ENCODE measurements at places on chromosomes 16 and 17. TPM values are rescaled to one million over a fixed set of nuclear protein-coding genes. Genes with fewer than 3 reads are reported as not detected.

- DNase-seq = no peak
Measured at GRCh38 chr16:67187175-67187890, 2.6 kb downstream of the EXOC3L1 start.

GRCh38 chr17:509316-509715, 156.7 kb upstream of the RPH3AL start:
- no peak for DNase-seq

DNA sequence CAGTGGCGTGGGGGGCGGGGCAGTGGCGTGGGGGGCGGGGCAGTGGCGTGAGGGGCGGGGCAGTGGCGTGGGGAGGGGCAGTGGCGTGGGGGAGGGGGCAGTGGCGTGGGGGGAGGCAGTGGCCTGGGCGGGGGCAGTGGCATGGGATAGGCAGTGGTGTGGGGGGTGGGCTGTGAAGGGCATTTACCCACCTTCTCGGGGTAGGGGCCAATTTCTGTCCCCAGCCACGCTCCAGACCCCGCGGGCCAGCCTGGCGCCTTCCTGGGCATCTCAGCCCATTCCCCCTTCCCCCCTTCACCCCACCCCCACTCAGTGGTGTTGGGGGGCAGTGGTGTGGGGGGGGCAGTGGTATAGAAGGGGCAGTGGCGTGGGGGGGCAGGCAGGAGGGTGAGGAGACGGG, 92.7 kb downstream of the LITAF start:
- DNase-seq = no peak

- DNase-seq = no peak
Measured at GRCh38 chr17:38329808-38330730, 13.7 kb downstream of the GPR179 start.

The TRIM25 gene
- total RNA-seq = 15.4 TPM

DNA sequence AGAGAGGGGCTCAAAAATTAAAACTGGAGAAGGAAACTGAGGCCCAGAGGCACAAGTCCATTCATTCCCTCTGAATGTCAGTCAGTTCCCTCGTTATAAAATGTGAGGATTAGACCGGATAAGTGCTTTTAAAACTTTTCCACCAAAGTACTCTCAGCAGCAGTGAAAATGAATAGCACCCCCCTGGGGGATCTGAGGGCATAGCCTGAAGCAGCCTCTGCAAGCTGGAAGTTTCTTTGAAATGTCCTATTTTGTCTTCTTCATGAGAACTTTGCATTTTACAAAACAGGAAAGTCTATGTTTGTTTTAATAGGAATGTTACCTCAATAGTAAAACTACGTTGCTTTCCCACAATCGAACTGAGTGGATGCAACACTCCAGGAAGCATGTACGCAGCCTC, 273.0 kb downstream of the CEP112 start:
- DNase-seq = no peak

The CDH15 gene
- not detected for total RNA-seq

DNA sequence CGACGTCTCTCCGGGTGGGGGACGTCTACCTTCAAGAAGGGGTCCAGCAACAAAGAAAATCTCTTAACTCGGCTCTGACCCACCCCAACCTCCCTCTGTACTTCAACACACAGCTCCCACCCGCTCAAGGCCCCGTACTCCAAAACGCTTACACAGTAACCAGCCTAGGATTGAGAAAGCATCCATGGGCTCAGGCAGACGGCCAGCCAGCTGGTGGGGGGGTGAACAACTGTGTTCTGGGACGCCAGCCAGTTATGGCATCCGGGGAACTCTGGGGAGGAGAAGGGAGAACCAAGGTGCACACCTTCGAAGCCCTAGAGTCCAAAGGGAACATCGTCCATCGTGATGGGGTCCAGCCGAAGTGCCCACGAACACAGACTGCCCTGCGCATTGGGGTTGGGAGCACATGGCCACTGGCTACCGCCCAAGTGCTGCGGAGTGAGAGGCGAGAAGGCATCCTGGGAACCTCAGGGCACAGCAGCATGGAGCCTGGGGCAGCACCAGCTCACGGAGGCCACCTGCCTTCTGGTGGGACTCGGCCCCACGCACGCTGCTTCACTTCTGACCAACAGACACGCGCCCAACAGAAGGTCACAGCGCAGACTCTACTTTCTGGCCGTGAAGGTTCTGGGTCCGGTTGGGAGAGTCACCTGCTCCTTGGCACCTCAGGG, 14.3 kb downstream of the SLC16A3 start:
- DNase-seq = peak; percentile 89

The HS3ST2 gene
- total RNA-seq = 0.19 TPM

DNA sequence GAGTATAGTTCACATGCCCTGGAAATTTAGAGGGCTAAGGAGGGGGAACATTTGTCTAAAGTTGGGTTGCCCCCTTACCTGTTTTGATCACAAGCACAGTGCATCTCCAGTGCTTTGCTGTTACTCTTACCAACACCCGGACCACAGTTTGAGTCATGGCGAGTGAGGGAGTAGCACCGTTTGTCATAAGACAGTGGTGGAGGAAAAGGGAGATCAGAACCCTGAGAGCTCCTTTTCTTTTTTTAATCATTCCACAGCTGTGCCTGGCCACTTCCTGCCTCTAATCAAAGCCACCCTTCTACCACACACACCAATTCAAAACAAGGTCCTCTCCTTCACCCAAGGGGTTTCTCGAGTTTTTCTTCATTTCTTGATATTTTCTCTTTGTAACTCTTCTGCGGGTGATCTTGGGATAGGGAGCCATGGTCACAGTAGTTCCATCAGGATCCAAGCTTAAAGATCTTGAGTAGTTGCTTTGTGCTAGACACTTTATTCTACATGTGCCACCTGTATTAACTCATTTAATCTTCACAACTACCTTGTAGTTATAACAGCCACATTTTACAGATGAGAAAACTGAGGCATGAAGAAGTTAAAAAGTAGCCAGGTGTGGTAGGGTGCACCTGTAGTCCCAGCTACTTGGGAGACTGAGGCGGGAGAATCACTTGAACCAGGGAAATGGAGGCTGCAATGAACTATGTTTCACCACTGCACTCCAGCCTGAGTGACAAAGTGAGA, 5.0 kb upstream of the MYL4 start:
- no peak for DNase-seq

- DNase-seq = no peak
Measured at GRCh38 chr16:15972046-15972868, 22.8 kb downstream of the ABCC1 start.

DNA sequence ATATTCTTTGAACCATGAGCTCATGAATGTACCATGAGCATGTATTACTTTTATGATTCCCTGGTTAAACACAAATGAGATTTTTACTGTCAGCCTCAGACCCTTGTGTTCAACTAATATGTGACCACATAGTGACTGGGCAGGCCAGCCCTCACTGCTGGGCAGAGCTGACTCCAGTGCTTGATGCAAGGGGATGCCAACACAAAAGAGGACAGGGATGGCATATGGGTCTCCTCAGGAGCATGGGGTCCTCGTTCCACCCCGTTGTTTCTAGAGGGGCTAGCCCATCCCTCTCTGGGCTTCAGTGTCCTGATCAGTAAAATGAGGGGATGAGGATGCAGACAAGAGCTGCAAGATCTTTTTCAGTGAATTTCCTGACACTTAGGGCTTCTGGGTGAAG, 19.3 kb downstream of the CFAP20 start:
- no peak for DNase-seq

DNA sequence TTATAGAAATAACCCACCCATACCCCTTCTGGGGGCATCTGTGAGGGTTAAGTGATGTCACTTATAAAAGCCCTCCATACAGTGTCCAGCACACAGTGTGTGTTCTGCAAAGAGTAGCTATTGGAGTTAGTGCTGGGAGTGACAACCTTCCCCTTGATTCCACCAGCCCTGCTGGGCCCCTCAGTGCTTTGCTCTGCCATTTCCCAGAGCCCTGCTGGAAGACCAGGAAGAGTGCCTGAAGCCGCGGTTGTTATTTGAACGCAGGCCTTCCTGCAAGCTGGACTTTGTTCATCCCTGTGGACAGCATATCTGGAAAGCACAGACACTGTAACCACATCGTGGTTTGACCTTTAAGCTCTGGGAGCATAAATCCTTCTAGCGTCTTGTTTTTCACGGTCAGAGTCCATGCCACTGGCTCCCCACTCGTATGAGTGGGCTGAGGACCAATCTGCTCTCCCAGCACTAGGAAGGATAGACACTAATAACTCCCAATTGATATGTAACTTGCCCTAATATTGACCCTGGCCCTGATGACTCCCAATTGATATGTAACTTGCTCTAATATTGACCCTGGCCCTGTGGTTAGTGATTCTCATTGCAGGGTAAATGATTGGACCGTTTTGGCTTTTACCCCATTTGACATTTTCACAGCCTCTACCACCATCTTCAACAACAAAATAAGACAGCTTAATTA, 297.1 kb upstream of the MAF start:
- DNase-seq = no peak

DNA sequence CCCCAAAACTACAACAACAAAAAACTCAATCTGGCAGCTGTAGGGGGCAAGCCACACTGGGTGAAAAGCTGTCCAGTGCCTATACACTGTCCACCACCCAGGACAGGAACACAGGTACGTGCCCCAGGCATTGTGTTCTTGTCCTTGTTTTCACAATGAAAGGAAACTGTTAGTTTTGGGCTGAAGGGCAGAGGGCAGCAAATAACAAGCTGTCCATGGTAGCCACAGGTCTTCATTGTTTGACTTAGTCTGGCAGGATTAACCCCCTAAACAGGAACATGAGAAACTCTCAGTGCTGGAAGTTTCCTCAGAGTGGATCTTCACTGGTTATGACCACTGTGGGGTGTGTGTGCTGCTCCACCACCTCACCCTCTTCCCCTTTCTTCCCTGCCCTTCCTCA, 224.6 kb upstream of the N4BP1 start:
- DNase-seq = no peak

- no peak for DNase-seq
Measured at GRCh38 chr17:19369846-19370492, 7.4 kb upstream of the B9D1 start.

- DNase-seq = no peak
Measured at GRCh38 chr16:68319185-68319908, 8.5 kb downstream of the PRMT7 start.

The CDH8 gene
- 0.19 TPM for total RNA-seq

- DNase-seq = no peak
Measured at GRCh38 chr17:80415626-80416137, 715 bp downstream of the ENDOV start.

The CLDN9 gene
- total RNA-seq = 0.73 TPM

GRCh38 chr16:88804552-88805339, 1.2 kb downstream of the CDT1 start:
- no peak for DNase-seq

The CCDC40 gene
- total RNA-seq = 4.5 TPM

DNA sequence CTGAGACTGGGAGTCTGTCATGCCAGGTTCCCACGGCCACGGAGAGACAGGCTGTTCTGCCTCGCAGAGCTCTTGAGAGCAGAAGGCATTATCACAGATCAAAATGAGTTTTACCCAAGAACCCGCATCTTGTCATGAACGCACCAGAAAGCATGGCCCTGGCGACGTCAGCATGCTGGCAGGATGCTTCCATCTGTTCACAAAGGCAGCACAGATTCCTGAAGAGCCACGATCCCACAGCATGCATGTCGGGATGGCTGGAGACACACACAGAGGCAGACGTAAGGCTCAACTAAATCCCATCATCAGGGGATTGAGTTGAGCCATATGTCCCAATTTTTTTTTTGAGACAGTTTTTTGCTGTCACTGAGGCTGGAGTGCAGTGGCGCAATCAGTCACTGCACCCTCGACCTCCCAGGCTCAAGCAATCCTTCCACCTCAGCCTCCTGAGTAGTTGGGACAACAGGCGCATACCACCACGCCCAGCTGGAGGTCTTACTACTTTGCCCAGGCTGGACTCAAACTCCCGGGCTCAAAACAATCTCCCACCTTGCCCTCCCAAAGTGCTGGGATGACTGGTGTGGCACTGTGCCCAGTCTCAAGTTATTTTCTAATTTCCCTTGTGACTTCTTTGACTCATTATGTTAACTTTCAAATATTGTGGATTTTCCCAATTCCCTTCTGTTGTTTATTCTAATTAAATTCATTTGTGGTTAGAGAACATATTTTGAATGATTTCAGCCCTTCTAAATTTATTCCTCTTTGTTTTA, 11.1 kb downstream of the FANCA start:
- DNase-seq = no peak

DNA sequence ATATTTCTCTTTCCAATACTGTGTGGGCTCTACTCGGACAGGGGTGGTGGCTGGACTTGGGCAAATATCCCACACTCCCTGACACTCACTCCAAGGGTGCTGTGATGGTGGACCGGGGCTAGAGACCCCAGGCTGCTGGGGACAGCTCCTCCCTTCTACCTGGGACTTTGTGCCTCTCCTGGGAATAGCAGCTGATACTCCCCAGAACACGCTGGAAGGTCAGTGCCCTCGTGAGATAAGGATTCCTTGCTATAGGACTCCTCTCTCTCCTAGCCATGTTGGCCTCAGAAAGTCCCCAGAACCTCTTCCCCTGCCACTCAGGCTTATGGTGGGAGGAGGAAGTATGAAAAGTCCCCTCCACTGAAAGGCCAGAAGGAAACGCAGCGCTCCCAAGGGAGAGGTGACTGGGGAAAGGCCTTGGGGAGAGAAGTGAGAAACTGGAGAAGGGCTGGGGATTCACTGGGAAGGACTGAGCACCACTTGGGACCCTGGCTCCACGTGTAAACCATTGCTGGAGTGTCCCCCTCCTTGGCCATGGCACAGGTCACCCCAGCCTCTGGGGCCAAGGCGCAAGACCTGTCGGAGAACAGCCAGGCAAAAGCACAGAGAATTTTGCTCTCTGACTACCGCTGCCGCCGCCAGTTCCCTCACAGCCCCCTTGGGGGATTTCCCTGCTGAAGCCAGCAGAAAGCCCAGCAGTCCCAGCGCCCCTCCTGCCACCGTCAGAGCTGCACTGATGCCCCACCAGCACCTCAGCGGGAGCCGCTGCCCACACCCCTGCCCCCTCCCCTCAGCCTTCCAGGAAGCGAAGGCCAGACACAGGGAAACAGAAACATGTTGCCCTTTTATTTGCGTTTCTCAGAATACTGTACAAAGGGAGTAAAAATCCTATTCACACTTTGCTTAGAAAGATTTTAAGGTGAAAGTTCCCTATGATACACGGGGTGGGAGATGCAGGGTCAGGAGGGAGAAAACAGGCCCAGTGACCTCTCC, 2.1 kb upstream of the GSDMB start:
- DNase-seq = no peak

- DNase-seq = no peak
Measured at GRCh38 chr17:20097330-20097729, 88.2 kb downstream of the SPECC1 start.

- no peak for DNase-seq
Measured at GRCh38 chr16:25020112-25020631, 5.0 kb upstream of the ARHGAP17 start.

DNA sequence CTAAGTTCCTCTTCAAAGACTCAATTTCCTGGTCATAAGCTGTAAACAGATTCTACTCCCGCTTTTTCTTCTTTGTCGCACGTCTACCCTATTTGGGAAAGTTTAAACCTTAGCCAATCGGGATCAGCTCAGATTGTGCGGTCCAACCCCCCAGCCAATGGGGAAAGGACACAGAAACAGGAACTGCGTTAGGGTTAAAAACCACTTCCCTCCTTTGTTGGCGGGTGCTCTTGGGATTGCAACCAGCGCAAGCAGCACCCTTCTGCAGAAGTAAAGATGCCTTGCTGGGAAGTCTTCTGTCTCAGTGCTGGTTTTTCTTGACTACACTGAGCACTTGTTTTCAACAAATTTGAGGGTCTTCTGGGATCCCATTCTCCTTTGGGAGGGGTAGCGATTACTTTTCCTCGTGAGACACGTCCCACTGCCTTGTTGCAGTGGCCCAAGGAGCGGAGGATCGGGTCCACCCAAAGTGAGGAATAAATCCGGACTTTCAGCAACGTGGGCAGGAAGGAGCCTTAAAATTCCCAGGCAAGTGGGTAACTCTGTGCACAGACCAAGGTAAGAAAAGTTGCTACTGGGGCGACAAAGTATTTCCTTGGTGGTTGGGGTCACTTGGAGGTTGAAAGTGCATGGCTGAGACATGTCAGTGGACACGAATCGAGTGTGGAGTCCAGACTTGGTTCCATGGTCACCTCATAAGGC, 1.0 kb upstream of the YPEL3 start:
- DNase-seq = peak; percentile 24
